ENCODE measurements at places on chromosomes 16 and 17.
A peak's percentile ranks its signal among the peaks of the same experiment; 100 is the strongest.

DNA sequence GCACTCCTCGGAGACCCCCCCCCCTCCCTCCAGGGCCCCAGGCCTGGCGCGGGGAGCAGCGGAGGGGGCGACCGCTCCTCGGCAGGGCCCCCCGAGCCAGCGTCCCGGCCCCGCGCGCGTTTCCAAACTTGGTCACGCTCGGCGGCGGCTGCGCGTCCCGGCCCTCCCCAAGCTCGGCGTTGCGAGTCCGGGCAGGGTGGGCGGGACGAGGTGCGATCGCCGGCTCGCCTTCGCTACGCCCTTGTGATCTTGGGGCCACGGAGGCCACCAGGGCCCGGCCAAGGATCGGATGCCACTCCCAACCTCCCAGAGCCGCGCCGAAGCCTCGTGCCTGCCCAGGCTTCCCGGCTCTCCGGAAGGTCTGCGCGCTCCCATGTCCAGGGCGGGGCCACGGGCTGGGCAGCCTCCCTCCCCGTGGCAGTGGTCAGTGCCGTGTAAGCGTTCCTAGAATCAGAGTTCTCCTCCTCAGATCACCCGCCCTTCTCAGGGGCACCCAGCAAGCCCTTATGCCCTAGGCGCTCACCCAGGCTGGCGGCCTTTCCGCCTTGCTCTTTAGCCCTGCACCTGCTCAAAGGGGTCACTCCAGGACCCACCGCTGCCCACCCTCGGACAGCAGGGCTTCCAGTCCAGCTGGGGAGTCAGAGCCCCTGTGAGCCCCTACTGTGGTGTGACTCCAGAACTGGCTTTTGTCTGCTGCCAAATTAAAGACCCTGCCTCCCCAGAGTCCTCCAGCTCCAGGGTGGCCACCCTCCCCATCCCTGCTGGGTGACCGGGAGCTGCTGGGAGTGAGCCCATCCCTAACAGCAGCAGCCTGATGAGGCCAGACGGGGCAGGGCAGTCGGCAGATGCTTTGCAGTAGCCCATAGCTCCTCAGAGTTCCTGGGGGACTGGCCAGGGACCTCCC is 12.2 kb upstream of the MRPS23 start:
- DNase-seq, result no peak

- no peak for DNase-seq
Measured at GRCh38 chr16:11211977-11212797, 43.8 kb downstream of the SOCS1 start.

DNA sequence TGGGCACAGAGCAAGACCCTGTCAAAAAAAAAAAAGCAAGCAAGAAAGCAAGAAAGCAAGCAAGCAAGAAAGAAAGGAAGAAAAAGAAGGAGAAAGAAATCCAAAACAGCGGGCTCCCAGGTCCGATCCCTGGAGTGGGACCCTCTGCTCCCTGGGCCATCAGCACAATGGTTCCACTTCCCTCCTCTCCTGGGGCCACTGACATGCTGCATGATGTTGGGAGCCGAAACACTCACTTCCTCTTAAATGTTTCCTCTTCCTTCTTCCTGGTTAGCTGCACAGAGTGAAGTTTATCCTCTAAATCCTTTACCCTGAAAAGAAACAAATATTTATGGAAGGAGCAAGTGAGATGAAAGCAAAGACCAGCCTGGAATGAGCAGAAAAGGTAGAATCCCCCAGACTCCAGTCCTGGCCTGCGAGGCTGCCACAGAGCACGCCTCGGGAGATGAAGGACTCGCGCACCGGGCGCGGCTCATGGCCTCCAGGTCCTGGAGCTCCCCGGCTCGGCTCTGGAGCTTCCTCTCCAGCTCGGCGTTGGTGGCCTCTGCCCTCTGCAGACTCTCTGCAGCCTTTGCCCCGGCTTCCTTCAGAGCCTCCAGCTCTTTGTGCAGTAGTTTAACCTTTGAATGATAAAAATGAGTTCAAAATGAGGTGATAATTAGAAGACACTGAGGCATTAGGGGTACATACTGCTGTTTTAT is 19.0 kb downstream of the CCDC57 start:
- no peak for DNase-seq

DNA sequence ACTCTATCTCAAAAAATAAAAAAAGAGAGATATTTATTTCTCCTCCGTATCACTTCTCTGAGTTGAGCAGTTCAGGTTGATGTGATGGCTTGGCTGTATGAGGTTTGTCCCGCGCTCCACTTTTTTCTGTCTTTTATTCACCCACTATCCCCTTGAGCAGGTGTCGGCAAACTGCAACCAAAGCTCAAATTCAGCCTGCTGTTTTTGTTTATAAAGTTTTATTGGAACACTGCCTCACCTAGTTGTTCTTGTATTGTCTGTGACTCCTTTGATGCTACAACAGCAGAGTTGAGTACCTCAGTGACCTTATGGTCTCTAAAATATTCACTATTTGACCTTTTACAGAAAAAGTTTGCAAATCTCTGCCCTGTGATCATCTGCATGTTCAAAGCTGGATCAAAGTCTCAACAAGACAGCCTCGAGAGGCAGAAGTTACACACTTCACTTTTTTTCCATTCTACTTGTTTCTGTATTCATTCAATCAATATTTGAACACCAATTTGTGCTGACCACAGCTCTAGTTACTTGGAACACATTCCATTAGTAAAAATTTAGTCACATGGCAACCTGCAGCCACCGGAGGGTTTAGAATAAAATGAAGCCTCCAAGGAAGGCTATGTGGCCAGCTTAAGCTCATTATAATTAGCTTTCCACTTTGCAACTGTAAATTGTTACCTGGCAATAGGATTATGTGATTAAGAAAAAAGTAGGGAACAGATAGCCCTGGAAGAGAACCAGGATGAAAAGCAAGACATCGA is 945.8 kb downstream of the KCNJ2 start:
- DNase-seq, result no peak

DNA sequence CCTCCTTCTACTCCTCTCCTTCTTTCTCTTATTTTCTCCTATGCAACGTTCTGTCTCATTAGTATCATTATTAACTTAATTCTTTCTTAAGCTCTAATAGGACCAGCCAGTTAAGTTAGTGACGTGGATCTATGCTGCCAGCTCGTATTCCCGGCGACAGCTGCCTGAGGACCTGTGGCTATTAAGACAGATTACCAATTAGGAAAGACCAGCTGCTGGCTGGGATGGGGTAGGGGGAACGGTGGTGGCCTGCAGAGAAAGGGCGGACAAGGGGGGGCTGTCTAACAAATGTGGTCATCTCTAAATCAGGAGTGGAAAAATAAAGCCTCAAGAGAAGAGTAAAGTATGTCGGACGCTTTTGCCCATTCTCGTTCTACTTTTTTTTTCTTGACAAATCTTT is 770 bp upstream of the MYH3 start:
- no peak for DNase-seq

DNA sequence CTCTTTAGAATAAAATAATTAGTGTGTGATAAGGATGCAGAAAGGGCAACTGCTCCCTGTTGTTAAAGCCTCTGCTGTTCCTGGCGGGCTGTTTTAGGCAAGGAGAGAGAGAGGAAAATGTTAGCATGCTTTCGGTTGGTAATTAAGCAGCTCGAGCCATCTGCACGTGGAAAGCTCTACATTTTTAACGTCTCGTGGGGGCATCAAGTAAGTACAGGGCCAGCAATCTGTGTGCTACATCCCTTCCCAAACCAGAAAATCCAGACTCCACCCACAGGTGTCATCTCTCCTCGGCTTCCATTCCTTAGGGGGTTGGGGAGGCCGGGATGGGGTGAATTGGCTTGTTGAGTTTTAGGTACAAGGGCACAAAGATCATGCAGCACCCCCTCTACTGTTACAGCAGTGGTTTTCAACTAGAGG is 62.4 kb upstream of the MARCHF10 start:
- DNase-seq, result no peak

- DNase-seq, result peak; percentile 83
Measured at GRCh38 chr17:27466743-27467375, 10.6 kb downstream of the KSR1 start.

DNA sequence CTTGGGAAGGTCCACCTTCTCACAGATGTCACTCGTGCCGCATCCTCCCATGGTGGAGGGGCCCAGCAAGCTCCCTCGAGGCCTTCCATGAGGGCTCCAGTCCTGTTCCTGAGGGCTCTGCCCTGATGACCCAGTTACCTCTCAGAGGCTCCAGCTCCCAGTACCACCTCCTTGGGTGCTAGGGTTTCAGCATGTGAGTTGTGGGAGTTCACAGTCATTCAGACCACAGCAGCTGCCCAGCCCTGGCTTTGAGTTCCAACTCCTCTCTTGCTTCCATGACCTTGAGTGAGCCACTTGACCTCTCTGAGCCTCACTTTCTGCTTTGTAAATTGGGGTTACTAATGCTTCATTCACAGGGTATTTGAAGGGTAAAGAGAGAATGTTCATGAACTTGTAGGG is 37.1 kb upstream of the LGALS9 start:
- DNase-seq, result no peak

DNA sequence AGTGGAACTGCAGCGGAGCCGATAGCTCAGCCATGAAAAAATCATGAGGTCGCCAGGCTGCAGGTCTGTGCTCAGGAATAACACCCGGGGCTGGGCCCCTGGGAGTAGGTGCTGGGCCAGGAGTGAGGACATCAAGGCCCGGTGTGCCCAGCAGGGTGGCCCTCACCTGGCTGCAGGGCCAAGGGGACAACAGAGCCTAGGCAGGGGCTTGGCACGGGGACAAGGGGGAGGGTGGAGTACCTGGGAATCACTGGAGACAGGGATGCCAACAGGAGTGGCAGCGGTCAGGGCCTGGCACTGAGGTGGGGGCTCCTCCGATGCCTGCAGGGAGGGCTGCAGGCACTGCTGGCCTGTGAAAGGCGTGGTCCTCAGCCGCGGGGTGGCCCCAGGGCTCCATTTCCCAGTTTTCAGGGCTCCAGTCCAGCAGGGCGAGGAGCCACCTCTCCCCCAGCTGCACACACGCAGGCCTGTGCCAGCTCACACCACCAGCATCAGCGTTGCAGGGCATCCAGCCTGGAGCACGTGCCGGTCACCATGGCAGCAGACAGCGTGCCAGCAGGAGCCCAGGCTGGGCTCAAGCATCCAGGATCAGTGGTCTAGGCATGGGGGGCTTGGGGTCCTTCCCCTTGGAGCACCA is 4.7 kb upstream of the FSCN2 start:
- DNase-seq, result no peak

DNA sequence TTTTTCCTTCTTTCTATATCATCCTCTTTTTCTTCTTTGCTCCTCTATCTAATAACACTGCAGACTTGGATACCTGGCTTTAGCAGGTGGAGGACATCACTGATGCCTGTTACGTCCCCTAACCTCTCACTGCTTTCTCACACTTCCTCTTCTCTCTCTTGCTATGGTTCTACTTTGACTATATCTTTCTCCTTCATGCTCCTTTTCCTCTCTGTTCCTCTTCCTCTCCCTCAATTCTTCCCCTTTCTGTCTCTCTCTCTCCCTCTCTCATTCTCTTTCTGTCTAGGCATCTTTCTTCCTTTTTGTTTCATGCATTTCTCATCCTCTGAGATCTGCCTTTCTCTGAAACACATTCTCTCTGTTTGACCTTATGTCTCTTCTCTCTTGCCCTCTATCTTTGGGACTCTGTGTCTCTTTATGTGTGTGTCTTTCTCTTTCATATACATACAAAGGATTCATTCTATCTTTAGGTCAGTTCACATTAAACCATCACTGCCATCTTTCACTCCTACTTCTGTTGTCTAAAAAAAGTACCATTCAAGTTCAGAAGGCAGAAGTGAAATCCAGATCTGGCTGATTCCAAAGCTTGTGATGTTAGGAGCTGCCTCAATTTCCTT is 353.7 kb downstream of the SHISA9 start:
- DNase-seq, result no peak

- no peak for DNase-seq
Measured at GRCh38 chr16:11452746-11453389, 107.6 kb downstream of the RMI2 start.

- no peak for DNase-seq
Measured at GRCh38 chr17:44033861-44034408, 19.2 kb upstream of the TMEM101 start.

GRCh38 chr17:63290784-63291183 is 155.3 kb downstream of the CYB561 start:
- DNase-seq, result no peak

GRCh38 chr17:37090941-37091340 is 142.2 kb downstream of the AATF start:
- DNase-seq, result no peak
